ENCODE measurements at places on chromosomes 16 and 17.

DNA sequence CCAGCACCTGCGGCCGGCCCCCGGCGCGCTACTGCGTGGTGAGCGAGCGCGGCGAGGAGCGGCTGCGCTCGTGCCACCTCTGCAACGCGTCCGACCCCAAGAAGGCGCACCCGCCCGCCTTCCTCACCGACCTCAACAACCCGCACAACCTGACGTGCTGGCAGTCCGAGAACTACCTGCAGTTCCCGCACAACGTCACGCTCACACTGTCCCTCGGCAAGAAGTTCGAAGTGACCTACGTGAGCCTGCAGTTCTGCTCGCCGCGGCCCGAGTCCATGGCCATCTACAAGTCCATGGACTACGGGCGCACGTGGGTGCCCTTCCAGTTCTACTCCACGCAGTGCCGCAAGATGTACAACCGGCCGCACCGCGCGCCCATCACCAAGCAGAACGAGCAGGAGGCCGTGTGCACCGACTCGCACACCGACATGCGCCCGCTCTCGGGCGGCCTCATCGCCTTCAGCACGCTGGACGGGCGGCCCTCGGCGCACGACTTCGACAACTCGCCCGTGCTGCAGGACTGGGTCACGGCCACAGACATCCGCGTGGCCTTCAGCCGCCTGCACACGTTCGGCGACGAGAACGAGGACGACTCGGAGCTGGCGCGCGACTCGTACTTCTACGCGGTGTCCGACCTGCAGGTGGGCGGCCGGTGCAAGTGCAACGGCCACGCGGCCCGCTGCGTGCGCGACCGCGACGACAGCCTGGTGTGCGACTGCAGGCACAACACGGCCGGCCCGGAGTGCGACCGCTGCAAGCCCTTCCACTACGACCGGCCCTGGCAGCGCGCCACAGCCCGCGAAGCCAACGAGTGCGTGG lies 1.5 kb downstream of the NTN1 start:
- DNase-seq, result peak; percentile 66

GRCh38 chr17:36857698-36858097 lies 79.6 kb upstream of the LHX1 start:
- no peak for DNase-seq

DNA sequence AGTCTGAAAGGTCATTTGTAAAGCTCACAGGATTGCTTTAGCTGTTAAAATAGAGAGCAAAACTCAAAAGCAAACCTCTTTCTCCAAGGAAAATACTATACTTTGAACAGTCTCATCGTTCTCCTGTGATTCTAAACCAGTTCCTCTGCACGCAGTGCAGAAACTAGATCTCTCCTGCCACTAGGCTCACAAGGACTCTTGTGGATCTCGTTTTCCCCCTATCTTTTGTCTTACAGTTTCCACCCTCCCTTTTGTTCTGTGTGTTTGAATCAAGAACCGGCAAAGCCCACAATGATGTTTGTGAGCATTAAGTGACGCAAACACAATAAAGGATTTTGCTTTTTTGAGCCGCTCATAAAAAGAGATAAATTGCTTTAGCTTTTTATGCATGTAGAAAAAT lies 1103.5 kb upstream of the RBFOX1 start:
- no peak for DNase-seq

DNA sequence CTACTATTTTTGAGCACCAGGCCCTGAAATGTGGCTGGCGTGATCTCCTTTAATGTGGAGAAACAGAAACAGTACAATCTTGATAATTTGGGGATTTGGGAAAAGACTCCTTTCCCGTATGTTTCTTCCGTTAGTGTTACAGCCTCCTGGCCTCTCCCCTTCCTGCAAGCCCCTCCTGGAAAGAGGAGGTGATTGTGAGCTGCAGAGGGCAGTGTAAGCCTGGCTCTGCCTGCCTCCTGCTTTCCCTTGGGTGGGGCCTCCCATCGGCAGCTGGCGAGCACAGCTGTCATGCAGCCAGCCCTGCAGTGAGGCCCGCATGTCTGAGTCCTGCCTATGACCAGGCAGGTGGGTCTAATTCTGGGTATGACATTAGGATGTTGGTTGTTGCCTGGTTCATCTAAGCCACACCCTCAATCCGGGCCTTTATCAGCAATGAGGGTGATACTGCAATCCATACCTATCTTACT lies 48.7 kb upstream of the WSB1 start:
- DNase-seq, result peak; percentile 70

DNA sequence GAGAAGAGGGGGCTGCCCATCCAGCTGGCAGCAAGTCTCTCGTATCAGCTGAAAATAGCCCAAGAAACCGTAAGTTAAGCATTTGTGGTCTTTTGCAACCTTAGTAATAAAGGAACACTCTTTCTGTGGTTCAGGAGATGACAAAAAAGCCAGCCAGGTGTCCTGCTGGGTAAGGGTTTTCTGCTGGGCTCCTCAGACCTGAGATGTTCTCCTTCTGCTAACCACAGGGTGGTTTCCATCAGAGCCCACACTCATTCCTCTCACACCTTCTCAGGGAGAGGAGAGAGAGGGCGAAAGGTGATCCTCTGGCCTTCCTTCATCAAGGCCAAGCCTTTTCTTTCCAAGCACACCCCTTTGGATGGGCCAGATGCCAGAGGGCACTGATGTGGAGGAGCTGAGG lies 70.7 kb downstream of the TEX14 start:
- DNase-seq, result no peak

DNA sequence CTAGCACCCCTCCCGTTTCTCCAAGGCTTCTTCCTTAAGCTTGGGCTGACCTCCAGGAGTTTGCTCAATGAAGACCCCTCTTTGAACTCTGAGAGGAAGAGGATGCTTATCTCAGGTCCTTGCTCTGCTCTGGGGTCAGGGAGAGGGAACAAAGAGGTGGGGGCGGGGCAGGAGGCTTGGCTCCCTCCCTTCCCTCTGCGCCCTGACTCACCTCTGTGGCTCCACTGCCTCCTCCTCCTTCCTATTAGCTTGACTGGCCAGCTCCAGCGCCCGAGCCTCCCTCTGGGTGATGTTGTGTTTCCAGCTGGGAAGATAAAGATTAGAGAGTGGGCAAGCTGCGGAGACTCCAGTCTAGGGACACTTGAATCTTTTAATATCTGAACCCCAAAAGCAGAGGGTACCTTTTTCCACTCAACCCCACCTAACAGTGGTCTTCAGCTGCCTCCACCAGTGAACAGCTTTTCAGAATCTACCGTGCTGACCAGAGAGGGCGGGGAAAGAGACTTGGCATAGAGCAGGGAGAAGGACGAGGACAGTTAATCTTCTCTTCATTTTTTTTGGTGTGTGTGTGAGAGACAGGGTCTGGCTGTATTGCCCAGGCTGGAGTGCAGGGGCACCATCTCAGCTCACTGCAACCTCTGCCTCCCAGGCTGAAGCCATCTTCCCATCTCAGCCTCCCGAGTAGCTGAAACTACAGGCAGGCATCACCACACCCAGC lies 6.7 kb downstream of the GIP start:
- DNase-seq, result no peak

DNA sequence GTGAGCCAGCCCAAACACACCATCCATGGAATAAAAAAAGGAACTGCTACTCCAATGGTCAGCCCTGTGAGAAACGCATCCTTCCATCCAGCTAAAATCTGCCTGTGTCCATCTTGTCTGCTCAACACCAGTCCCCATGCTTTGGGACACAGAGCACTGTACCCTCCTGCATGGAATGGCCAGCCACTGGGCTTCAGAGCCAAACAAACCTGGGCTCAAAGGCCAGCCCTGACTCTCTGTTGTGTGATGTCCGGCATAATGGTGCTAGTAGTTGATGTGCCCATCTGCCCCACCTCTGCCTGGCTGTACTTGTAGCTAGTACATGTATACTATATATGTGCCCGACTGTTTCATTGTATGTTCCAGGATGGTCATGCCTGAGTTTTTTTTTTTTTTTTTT lies 77.6 kb upstream of the AMZ2 start:
- no peak for DNase-seq

GRCh38 chr16:11613381-11614303 lies 26.9 kb upstream of the LITAF start:
- DNase-seq, result no peak

DNA sequence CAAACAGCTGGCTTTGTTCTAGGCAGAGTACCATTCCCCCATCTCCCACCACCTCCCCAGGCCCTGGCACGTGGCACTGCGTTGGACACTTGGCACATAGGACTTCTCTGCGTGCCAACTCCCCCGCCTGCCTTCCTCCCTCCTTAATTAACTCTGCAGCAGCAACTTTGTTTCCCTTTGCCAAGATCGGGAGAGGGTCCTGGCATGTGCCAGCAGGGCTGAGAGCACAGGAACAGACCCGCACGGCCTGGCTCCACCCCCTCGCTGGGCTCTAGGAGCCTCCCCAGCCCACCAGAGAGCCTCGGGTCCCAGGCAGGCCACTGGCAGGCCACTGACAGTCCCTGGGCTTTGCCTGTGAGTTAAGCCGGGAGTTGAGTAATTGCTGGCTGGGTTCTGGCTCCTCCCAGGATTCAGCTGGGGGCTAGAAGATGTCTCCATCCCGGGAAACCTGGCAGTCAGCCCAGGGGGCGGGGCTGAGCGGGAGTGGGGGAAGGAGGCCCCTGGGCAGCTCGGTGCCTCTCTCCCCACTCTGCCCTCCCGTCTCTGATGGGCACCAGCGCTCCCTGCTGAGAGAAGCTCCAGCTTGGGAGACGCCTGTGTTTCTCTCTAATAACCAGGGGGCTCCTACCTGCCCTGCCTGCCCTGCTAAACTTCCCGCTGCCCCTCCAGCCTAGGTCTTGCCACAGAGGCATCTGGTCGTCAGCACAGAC lies 224.0 kb upstream of the TNRC6C start:
- peak; percentile 34 for DNase-seq
